ENCODE measurements at places on chromosomes 6 and 20.

- no peak for DNase-seq
These were observed 262.0 kb downstream of the CD83 start for GRCh38 chr6:14379568-14379967.

DNA sequence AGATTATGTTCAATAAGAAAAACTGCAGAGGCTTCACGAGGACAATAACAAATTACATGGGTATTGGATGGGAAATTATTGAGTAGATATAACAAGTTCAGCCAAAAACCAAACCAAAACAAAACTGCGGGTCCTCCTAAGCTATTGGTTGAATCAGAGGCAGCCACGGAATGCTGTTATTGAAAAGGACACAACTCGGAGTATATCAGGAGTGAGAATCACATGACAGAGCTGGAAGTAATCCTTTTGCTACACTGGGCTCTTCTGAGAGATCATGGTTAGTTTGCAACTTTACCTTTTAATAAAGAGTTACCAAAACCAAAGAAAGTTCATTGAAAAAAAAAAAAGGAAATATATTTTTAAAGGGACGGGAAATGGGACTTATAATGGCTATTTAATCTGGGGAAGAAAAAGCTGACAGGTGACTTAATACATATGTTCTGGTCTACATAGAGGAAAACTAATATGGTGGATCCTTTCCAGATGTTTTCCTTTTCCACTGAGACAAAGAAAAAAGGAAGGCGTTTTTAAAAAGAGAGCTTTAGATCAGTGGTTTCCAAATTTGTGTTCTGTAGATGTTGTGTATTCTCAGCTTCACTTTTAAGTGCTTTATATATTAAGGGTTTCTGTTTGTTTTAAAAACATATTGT, 6.9 kb upstream of the CITED2 start:
- no peak for DNase-seq

GRCh38 chr6:90401933-90402830, 105.5 kb upstream of the BACH2 start:
- DNase-seq, result no peak

GRCh38 chr6:67630146-67630545, 1004.9 kb upstream of the ADGRB3 start:
- peak; percentile 68 for DNase-seq

DNA sequence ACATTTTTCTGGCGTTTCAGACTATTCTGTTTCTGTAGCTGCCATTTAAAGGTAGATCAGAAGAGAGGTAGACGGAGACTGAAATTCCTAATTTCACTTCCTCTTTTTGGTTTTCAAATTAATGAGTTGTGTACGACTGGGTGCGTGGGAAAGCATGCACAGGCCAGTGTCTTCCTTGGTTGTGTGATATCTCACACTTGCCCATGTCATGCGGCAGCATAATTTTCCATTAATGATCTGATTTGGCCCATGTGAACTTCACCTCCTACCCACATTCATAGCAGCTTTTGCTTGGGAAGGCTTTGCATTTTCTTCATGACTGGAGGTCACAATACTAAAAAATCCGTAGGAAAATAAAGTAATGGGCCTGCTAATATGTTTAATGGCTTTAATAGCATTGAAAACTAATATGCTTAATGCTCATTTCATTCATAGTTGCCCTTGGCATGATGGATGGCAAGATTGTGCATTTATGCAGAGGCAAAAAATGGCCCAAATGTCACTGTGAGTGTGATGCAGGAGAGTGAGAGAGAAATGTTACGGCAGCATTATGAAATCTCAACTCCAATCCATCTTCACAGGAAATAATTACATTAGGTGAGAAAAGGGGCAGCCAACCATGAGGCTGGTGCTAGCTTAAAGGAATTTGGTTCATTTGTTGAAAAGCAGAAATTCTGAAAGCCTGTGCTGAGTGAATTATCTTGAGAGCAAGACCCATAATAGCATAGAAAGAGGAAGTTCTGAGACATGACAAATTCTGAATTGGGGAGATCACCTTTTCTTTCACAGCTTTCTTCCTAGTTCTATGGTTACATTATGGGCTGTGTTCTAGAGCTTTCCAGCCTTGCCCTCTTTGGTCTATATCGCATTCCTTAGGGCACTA, 69.0 kb upstream of the UST start:
- DNase-seq, result no peak

DNA sequence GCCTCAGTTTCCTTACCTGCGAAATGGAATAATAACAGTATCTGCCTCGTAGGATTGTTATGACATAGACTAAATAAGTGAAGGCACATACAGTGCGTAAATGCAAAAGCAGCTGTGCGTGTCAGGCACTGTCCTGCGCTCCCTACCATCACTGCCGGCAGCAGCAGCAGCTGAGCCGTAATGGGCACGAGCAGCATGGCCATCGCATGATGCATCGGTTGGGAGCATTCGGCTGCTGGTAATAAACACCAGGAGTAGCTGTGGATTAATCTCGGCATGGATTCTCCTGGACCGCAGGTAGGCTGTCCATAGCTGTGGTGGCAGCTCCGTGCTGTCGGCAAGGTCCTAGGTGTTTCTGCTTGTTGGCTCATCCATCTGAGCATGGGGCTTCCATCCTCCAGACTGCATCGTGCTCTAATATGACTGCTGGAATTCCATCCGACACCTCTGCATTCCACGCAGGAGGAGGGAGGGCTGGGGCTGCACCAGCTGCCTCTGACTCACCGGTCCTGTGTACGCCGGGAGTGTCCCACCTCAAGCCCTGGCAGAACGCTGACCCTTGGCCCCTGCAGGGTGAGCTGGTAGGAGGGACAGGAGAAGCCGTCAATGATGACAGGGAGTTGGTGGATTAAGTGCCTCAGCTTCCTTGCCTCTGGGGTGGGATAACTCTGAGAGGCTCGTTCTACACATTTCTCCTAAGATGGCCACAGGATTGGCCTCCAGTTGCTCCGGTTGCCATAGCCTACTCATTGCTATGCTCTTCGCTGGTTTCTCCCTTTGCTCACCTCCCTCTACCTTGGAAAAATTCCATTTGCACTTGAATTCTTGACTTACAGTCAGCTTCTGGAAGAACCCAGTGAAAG, 100.9 kb upstream of the PMEPA1 start:
- DNase-seq, result no peak

GRCh38 chr6:157268396-157268795, 54.9 kb downstream of the TMEM242 start:
- no peak for DNase-seq

- no peak for DNase-seq
These were observed 36.0 kb downstream of the YTHDF1 start for GRCh38 chr20:63179687-63180568.

- no peak for DNase-seq
These were observed 157.0 kb upstream of the CITED2 start for GRCh38 chr6:139531148-139532115.

- no peak for DNase-seq
These were observed 45.8 kb upstream of the CEP162 start for GRCh38 chr6:84273048-84273809.

DNA sequence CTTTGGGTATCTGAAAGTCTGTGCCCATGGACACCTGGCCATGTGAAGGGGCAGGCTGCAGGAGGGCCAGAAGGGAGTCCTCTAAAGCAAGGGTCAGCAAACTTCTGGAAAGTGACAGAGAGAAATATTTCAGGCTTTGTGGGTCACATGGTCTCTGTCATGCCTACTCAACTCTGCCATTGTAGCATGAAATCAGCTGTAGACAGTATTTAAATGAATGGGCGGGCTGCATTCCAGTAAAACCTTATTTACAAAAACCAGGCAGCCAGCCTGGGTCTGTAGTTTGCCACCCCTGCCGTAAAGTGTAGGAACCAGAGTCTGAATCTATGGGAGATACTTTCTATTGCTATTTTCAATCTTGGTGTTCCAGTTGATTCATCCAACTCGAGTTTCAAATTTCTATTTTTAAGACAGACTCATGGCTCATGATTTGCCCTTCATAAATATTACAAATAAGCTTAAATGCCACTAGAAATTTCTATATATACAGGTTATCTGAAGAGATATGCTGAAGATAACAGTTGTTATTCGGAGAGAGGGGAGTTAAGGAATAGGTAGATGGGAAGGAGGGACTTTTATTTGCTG, 19.0 kb upstream of the ADGRF4 start:
- DNase-seq, result no peak

- no peak for DNase-seq
These were observed 80.9 kb downstream of the SESN1 start for GRCh38 chr6:109013656-109014305.

DNA sequence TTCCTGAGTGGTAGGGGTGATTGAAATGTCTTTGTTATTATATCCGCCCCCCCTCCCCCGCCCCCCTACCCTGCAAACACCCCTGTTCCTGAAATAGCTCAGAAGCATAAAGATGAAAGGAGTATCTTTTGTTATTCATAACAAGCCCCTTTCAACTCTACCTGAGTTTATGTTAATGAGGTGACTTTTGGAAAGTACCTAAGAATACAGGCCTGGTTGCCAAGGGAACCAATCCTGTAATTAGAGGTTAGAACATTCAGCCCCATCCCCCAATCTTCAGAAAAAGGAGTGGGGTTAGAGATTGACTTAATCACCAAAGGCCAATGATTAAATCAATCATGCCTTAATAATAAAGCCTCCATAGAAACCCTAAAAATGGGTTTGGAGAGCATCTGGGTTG, 979.2 kb upstream of the GJE1 start:
- DNase-seq, result no peak

- DNase-seq, result no peak
These were observed 18.5 kb downstream of the FAM209B start for GRCh38 chr20:56551571-56551970.

GRCh38 chr6:22888163-22888752, 318.9 kb downstream of the HDGFL1 start:
- DNase-seq, result no peak

DNA sequence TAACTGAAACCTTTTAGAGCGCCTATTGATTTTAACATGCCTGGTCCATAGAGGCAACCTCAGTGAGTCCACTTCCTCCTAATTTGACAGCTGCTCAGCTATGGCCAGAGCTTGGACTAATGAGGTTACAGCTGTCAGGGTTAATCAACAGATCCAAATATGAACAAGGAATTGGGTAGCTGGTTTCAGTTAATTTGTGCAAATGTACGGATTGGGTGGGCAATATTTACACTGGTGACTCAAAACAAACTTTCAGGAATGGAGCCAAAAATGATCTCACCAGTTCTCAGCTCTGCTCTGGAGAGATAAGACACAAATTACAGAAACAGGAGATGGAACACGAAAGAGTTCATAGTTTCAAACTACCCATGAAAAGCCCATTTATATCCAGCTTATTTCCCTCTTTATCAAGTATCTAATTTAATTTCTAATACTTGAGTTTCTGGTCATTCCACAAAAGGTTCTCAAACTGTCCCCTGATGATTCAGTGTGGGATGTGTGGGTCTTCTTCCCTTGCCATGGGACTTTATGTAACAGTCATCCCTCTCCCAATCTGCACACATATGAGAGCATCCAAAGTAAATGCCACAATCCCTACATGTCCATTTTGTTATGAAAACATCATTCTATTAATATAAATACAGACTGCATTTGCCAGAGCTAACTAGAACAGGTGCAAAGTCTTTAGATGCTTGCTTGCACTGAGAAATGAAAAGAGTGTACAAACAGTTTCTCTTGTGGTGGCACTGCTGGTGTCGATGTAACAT, 149.9 kb downstream of the RPS12 start:
- DNase-seq, result peak; percentile 6

GRCh38 chr6:107124934-107125348, 9.6 kb upstream of the BEND3 start:
- no peak for DNase-seq

DNA sequence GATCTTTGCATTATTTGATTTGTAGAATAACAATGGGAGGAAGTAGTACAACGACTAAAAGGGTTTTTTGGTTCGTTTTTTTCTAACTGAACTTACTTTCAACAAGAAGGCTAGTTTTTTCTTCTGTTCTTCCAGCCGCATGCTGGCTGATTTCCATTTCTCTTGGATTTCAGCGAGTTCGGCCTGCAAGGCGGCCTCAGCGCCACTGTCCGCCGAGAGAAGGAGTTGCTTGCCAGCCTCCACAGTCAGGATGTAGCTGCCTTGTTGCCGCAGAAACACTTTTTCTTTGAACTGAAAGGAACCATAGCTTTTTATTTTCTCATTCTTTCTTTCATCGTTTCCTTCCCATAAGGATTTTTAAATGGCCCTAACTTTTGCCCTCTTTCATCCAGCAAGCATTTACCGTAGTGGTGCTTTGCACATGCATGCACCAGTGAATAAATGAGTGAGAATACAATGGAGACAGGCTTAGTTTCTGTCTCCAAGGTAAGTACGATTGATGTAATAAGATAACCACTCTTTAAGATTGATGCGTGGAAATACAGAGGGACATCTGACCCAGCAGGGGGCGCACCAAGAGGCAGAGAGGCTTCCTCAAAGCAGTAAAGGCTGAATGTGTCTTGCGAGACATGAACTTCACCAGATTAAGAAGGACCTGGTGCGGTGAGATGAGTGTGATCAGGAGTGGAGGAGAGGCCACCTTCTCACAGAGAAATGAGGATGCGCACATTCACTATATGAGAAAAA, 398.8 kb downstream of the ESR1 start:
- DNase-seq, result no peak

- no peak for DNase-seq
These were observed 214.4 kb downstream of the EYA2 start for GRCh38 chr20:47108994-47109393.

GRCh38 chr6:144873623-144874378, 588.7 kb downstream of the UTRN start:
- DNase-seq, result no peak

GRCh38 chr20:62721511-62722370, 13.1 kb downstream of the NTSR1 start:
- DNase-seq, result no peak

DNA sequence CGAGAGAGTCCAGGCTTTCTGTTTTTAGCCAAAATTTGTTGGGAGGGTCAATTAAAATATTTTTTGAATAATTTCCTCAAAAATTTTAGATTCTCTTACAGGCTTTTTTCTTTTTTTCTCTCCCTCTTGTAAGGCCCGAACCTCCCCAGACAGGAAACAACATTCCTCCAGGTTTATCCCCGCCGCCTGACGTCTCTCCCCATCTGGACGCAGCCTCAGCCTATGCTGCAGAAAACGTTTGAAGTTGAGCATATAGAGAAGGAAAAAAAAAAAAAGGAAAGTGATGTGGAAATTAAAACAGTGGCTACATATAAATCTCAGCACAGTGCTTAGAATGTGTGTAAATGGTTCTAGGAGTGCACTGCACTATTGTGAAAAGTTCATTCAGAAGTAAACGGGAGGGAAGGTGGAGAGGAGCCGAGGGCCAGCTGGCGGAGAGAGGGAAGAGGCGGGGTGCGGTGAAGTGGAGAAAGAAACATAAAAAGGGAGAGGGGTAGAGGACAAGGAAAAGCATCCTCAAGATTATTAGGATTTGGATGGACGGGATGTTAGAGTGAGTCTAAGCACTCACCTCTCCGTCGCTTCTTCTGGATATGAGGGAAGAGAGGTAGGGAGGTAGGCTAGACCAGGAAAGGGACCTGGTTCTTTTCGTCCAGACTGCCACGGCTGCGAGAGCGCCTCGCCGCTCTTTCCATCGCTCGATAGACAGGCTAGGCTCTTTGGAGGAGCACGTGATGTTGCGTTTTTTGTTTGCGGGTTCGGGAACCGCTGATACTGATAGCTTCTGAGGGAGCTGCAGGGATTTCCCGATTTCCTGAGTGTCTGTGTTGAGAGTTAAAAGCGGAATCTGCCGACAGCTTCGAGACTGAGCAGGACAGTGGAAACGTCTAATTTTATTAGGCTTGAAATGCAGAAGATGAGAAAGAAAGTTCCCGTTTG, 98.7 kb downstream of the TRIM27 start:
- no peak for DNase-seq
